CD4-positive, alpha-beta memory T cell (primary cell): ENCODE measurements at places on chromosomes 12 and 14. TPM values are rescaled to one million over a fixed set of nuclear protein-coding genes. Genes with fewer than 3 reads are reported as not detected.

KRT6C gene
- not detected for total RNA-seq

- no peaks in the 10 kb centered on the region for H3K36me3 ChIP-seq
- no peaks in the 10 kb centered on the region for H3K4me1 ChIP-seq
- H3K27me3 ChIP-seq = no peaks in the 10 kb centered on the region
Observed at GRCh38 chr14:21721504-21721903, 47.9 kb upstream of the OR4E1 start.

C14orf39 gene
- not detected for total RNA-seq

- peak; percentile 38 for DNase-seq
- H3K4me1 ChIP-seq = peaks cover 39% of the 10 kb centered on the region
- peak overlapping the region; percentile 77 for H3K27ac ChIP-seq
Observed at GRCh38 chr14:52706286-52706685, 714 bp upstream of the PSMC6 start.
